Activated effector memory CD4-positive, alpha-beta T cell treated with anti-CD3 and anti-CD28 coated beads, Interleukin-2, amount 50 U/mL, for 16 hours (primary cell): ENCODE measurements at places on chromosomes 13 and 19.

DNA sequence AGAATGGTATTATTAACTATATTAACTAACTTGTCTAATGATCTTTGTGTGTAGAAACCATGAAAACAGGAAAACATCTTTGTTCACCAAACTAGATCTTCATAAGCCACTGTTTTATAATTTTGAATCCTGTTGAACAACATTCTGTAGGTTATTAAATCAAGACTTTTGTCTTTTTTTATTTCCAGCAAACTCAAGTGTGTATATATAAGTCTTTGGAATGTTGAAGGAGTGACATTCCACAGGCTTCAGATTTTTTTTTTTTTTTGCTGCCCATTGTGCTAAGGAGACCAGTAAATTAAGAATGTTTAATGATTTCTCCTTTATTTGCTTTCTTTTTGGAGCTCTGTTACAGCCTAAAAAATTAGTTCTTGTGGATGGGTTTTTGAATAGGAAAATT, 89.6 kb downstream of the LMO7 start:
- no peak for DNase-seq

DNA sequence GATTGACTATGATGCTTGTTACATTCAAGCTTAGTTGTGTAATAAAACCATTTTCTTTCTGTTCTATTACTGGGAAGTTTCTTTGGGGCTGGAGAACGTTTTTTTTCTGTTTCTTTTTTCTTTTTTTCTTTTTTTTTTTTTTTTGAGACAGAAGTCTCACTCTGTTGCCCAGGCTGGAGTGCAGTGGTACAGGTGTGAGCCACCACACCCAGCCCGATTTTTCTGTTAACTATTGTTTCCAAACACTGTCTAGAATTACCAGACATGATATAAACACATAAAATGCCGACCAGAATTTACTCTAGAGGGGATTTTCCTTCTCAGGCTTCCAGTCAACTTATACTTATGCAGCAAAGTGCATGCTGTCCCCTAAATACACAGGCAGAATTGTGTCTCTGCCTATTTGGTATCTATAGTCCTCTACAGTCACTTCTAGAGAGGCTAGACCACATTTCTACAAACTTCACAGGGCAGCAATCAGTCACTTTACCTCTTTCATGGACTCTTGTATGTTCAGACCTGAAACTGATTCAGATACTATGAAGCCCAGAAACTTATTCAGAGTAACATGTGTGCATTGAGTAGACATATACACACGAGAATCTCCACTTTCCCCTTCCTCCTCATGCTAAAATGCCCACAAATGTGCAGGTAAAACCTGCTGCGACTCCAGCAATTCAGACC, 121.2 kb downstream of the ZNF737 start:
- no peak for DNase-seq

DNA sequence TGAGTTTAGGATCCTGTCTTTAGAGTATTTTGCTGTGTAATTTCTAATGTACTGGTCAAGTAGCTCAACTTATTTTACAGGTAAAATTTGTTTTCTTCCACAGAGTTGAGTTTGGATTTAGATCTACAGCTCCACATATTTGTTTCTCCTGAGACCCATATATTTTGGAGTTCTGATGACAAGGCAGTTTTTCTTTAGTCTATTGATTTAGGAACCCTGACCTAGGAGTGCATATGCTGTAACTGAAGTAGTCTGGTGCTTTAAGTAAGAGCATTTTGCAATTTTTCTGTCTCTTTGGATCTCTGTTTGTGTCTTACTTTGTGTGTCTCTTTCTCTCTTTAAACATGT, 19.5 kb upstream of the SPRY2 start:
- no peak for DNase-seq

DNA sequence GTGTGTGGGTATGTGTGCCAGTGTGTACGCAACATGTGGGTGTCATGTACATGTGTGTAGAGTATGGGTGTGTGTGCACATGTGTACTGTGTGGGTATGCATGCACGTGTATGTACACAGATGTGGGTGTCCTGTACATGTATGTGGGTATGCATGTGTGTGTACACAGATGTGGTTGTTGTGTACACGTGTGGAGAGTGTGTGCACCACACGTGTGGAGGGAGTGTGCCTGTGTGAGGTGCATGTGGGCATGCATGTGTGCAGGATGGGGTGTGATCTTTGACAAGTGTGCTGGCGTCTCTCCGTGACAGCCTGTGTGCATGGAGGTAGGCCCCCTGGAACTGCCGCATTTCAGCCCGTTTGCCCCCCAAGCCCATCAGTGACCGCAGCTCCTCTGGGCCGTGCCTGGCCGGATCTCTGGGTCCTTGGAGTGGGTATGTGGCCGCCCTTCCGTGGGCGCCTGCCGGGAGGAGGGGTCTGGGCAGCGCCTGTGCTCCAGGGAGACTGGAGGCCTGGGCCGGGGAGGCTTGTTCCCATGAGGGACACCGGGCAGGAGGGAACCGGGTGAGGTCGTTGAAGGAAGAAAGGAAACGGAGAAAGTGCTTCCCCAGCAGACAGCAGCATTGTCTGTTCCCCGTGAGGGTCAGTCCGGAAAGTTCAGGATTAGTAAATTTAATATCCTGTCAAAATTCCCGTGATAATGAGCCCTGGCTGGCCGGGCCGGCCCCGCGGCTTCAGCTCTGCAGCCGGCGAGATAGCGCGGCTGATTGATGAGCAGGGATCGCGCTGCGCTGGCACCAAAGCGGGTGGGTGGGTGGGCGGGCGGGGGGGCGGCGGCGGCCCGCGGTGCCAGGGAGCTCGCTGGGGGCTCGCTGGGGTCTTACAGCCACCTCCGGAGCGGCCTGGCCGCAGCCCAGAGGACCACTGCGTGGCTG, 91.1 kb upstream of the SOX1 start:
- DNase-seq: no peak

DNA sequence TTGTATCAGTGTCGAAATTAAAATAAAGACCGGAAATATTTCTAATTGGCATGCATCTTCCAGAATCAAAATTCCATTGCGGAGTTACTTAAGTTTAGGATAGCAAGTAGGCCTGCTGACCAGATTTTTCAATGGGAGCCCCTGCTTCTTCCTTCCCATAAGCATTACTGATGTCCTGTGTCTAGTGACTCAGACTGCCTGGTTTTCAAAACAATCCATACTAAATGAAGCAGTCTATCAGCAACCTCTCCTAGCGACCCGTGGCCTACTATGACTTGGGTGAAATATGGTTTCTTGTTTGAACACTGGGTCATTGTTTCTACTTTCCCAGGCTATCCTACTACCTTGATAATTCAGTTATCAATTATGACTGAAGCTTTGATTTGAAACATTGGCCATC, 571.6 kb downstream of the TBC1D4 start:
- no peak for DNase-seq

- DNase-seq: no peak
These were observed 79.1 kb upstream of the ZNF835 start for GRCh38 chr19:56750658-56751057.

GRCh38 chr19:12794196-12794941, 3.1 kb downstream of the JUNB start:
- no peak for DNase-seq
